Stimulated activated CD8-positive, alpha-beta memory T cell treated with anti-CD3 and anti-CD28 coated beads, Interleukin-4, amount 100 ng/mL, for 1 hour (primary cell): ENCODE measurements at places on chromosomes 2 and 18.

- no peak for DNase-seq
Observed at GRCh38 chr2:212975333-212975732, 176.1 kb downstream of the IKZF2 start.

- no peak for DNase-seq
Observed at GRCh38 chr2:47223980-47224379, 68.9 kb upstream of the STPG4 start.

DNA sequence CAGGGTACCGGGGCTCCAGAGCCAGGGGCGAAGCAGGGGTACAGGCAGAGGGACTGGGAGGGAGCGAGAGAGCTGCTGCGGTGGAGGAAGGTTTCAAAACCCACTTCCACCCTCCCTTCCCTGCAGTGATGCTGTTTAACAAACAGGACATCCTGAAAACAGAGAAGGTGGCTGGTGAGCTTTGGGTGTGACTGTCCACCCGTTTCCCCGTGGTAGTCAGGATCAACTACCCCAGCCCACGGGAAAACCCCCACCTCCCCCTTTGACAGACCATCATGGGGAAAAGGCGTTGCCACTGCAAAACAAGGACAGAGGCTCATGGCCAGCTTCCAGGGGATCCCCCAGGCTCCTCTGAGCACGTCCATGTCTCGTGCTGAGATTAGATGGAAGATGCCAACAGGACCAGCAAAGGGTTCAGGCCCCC lies 12.9 kb downstream of the TMEM185B start:
- no peak for DNase-seq

DNA sequence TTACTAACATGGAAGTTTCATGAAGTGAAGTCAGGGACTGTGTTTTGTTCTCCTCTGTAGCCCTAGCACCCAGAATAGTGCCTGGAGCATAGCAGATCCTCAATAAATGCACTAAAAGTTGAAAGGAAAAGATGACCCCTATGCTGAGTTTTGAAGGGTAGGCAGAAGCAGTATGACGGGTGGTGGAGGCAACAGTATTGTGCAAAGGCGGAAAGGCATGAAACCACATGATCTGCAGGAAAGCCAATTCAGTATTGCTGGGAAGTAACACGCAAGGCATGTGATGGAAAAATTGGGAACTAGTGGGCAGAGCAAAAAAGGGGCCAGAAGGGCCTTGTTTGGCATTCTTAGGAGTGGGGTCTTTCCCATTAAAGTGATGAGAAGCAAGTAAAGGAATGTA lies 23.1 kb downstream of the DTNB start:
- no peak for DNase-seq

- DNase-seq, result no peak
Observed at GRCh38 chr2:38248255-38248654, 128.8 kb downstream of the ATL2 start.

DNA sequence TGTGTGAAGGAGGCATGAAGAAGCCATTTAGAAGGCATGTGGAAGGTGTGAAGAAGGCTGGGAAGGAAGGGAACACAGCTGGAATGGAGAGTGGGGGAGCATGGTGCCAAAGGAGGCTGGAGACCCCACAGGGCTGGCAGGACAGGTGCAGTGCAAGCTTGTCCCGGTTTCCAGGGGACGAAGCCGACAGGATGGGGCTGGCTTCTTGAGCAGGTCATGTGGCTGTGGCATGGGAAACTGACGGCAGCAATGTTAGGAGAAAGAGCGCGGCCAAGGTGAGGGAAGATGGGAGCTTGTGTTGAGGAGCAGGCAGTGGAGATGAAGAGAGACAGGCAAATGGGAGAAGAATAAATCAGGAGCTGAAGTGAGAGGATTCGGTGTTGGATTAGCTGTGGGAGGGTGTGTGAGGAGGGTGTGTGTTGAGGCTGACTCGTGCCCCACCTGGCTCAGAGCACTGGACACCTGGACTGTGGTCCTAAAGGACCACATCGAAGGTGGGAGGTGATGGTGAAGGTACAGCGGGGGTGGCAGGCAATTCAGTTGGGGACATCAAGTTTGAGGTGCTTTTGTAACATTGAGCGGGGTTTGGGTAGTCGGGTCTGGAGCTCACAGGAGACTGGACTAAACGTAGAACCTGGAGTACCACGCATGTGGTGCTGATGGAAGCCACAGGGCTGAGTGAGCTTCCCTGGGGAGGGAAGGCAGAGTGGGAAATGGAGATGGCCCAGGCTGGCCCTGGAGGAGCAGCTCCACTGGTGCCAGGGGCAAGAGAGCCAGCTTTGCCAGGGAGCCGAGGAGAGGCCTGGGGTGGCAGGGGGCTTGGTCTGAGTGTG lies 165.6 kb upstream of the HDAC4 start:
- no peak for DNase-seq

DNA sequence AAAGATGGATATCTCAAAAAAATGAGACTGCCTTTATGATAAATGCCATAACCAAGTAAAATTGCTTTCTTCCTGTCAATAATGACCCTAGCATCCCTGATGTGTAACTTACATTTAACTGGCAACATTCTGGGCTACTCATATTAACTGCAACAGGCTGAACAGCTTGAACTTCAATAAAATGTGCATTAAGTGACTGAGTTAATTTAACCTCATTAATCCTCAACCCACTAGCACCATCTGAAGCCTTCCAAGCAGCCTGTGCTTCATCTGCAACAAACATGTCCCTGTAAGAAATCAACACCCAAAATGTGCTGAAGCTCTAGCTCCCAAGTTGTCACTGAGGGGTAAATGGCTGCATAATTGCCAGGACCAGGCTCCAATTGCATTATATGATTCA lies 296.2 kb upstream of the ZC3H15 start:
- DNase-seq, result no peak

DNA sequence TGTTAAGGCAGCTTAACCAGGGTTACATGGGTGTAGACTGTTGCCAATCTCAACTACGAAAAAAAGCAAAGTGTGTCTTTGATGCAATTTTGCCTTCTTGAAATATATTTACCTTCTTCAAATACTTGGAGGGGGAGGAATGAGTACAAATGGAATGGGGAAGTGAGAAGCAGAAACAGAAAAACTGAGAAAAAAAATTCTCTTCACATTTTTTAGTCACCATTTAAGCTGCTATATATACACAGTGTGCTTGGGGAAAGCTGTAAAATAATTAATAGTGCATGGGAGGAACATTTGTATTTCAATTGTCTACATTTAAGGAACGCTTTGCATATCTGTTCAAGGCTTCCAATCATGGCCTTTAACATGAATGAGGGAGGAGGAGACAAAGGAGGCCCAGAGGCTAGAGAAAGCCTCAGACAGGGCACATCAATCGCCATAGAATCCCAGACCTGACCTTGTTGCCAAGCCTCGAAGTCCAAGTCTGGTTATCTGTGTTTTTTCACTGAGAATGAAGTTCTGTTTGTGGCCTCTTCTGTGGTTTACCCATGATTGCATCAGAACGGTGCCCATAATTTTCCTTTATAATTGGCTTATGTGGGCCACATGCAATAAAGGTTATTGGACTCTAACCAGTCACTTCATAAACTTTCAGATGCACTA lies 158.6 kb downstream of the PIK3C3 start:
- DNase-seq, result no peak

DNA sequence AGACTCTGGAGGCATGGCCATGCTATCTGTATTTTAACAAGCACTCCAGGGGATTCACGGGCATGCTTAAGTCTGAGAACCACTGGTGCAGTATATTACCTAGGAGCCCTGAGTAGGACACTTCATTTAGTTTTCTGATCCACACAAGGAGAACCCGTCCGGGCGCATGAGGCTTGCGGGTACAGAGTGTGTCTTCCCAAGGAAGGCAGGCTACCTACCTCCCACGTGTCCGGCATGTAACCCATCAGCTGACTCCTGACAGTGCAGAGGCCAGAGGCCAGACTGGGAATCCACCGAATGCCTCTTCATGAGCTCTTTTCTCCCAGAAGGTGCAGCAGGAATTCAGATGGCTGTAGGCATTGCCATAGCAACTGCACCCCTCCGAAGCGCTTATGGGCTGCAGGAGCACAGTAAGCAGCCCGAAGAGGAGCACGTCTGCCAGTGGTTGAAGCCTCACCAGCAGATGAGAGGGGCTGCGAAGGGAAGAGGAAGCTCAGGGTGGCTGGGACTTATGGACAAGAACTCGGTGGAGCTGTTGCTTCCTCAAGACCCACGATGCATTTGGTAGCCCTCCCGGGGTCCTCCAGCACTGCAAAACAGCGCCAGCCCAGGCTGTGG lies 33.8 kb upstream of the DNMT3A start:
- no peak for DNase-seq

GRCh38 chr2:60029566-60029883 lies 523.9 kb downstream of the BCL11A start:
- no peak for DNase-seq

DNA sequence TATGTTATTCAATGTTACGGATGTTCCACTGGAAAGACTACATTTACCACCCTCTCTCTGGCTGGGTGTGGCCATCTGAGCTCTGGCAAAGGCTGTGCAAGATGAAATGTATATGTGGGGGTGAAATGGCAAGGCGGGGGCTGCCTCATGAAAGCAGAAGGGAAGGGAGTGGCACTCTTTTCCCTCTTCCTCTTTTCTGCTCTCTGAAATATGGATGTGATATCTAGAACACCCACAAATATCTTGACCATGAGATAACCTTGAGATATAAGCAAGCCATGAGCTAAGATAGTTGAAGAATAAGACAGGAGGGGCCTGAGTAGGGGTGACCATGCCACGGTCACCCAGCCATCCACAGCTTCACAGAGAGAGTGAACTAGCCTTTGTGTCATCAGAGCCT lies 367.8 kb upstream of the ID2 start:
- DNase-seq, result no peak

DNA sequence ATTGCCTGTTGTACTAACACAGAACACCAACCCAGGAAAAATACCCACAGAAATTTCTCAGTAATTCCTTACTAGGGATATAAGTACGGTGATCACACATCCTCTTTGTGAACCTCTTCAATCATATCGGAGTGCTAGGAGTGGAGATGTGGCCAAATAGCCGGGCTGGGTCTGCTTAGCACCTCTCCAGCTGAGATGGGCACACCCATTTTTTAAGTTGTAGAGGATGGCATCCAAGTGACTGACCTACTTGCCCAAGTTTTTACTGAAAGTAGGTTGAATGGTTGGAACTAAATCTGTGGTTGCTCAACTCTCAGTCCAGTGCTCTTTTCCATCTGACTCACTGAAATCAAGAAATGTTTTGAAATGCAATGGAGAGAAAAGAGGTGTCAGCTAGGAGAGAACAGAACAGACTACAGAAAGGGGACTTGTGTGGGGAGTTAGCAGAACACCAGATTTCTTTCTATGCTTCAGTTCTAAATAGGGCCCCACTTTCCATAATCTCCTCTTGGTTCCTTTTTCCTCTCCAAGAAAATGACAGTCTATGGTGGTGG lies 68.7 kb upstream of the FSHR start:
- no peak for DNase-seq

DNA sequence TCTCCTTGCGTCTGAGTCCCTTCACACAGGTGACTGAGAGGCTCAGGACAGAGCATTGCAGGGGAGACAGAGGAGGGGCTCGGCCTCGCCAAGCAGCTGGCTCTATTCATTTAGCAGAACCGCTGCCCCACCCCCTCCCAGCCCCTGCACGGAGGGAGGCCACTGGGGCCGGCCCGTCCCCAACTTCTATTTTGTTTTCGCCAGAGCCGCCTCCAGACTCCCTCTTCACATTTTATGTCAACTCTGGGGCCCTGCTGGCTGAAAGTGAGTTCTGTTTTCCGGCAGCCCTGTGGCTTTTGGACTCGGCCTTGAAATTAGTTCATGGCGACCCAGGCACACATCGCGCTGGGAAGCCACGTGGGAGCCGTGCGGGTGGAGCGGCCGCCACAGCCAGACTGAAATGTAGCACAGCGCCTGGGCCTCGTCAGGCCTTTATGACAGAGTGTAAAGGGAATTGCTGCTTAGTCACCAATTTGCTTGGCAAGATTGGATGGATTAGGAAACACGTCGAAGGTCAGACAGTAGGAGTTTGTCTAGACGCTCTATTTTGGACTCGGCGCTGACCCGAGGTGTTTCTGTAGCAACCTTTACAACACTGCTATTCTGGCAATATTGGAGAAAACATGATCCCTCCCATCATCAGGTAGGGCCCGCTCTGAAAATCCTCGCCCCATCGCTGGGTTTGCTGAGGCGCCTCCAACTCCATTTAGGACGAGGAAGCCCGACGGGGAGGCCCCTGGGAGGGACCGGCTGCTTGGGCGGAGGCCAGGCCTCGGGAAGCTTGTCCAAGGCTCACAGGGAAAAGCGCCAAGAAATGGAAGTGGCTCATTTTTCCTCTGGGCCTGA lies 90.7 kb upstream of the CTDP1 start:
- no peak for DNase-seq

DNA sequence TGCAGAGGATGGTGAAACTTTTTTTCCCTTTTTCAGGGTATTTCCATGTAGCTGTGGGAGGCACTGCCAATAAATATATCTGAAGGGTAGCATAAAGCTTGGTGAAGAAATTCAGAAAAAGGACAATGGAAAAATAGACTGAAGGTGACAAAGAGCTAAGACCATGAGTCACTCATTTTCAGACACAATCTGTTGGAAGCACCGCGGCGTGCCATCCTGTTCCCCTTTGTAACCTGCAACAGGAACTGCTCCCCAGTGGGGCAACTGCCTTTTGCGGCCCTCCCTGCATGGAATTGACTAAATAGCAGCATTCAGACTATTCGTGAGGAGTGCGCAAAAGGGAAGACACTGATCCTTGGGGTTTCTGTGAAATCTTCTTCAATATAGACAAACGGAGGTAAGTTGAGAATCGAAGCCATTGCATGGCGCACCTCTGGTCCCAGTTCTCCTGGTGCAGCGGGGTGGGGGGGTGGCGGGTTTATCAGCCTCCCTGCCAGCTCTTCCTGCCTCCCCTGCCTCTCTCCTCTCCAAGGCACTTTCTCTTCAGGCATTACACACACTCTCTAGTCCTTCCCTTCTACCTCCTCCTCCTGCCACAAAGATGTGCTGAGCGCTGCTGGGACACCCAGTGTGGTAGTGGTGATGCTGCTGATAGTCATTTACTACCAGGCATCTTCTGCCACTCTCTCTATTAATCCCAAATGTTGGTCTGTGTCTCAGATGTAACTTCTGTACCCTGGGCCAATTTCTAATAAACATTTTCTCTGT lies 126.2 kb upstream of the TMEM200C start:
- no peak for DNase-seq

DNA sequence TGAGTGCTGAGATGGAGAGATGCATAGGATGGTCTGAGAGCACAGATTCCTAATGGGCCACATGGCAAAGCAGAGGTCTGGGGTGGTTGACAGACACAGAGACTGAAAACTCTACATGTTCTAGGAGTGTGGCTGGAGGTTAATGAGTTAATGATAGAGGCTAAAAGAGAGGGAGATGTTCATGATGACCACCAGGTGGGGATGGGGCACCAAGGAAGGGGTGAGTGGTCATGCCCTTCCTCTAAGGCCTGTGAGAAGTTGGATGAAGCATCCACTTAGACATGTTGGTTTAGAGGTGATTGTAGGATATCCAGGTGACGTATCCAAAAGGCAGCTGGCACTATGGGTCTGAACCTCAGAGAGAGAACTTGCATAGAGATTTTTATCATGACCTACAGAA lies 102.1 kb downstream of the LRP2 start:
- DNase-seq, result no peak

GRCh38 chr2:125405816-125406215 lies 1250.1 kb upstream of the GYPC start:
- no peak for DNase-seq
